ENCODE measurements at places on chromosomes 2 and 18.

DNA sequence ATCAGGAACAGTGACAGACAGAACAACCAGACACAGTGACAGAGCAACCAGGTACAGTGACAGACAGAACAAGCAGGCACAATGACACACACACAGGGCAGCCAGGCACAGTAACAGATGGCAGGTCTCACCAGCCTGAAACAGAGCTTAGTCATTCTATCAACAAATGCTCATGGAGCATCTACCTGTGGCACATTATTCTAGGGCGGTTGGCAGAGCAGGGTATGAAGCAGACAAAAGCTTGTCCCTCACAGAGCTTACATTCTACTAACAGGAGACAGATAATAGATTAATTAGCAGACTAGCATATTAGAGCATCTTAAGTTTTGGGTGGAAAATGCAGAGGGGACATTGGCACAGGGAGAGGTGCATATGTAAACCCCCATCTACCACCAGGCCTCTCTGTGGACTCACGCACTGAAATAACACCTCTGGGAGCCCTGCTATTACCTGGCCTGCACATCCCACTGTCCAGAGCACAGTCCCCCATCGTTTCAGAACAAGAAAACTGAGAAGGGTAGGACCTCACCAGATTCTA is 64.1 kb upstream of the RAB6C start:
- DNase-seq = no peak

- no peak for DNase-seq
Observed at GRCh38 chr2:153474407-153474806, 4.2 kb downstream of the RPRM start.

DNA sequence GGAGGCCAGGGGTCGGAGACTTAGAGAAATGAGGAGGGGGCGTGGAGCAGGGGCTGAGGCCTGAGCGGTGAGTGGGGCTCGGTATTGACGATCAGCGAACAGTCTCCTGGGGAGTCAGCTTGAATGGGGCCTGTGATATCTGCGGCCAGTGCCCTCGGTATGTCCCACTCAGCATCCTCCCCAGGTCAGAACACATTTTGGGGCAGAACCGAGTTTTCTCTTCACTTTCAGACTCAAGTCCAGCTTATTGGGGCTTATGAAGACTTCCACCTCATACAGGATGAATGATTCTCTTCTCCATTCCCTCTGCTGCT is 82.6 kb downstream of the RRM2 start:
- DNase-seq = no peak

GRCh38 chr2:67709835-67710234 is 312.7 kb downstream of the ETAA1 start:
- DNase-seq = no peak

DNA sequence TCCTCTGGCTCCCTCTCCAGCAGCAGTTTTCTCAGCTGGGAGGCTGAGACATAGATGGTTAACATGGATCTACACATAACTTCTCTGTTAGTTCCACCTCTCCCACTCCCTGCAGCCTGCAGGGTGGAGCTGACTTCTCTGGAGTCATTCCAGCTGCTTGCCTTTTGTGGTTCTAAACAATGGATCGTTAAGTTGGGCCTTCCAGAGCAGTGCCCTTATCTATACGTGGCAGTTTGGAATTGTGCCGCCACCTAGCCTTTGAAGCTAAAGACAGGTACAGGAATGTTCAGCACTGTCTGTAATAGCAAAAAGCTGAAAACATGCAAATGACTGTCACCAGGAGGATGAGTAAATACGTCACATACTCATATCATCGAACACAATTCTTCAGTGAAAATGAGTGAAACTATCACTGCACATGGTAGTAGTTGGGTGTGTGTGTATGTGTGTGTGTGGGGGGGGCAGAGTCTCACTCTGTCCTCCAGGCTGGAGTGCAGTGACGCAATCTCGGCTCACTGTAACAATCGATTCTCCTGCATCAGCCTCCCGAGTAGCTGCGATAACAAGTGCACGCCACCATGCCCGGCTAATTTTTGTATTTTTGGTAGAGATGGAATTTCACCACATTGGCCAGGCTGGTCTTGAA is 50.3 kb downstream of the SH2D6 start:
- no peak for DNase-seq

GRCh38 chr2:144529841-144530240 is 9.9 kb upstream of the ZEB2 start:
- no peak for DNase-seq

DNA sequence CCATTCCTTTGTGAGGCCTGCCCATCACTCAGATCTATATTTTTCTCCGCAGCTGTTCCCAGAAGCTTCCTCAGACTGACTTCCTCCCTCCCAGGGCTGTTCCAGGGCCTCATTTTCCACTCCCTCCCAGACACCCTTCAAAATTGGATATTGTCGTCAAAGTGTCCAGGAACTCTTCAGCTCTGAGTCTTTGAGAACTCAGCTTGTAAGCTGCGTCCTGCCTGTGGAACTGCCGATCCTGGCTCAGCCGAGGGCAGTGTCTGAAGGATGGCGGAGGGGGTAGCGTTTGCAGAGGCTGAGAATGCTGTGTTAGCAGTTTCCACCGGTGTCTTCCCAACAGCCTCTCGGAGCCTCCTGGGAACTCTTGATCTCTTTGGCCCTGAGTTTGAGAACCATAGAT is 27.1 kb downstream of the NCK2 start:
- DNase-seq = no peak

DNA sequence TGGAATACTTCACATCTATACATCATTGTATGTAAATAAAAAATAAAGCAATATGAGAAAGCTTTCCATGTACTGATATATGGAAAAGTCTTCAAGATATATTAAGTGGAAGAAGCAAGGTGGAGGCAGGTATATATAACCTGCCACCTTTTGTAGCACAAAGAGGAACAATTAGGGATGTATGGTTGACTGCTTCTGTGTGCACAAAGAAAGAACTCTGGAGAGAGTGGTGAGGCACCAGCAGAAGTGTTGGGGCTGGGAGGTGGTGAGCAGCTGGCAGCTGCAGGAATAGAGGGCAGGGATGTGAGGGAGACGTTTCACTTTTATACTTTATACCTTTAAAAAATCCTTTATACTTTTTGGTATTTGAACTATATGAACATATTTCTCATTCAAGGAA is 26.1 kb downstream of the KIF5C start:
- DNase-seq = no peak

DNA sequence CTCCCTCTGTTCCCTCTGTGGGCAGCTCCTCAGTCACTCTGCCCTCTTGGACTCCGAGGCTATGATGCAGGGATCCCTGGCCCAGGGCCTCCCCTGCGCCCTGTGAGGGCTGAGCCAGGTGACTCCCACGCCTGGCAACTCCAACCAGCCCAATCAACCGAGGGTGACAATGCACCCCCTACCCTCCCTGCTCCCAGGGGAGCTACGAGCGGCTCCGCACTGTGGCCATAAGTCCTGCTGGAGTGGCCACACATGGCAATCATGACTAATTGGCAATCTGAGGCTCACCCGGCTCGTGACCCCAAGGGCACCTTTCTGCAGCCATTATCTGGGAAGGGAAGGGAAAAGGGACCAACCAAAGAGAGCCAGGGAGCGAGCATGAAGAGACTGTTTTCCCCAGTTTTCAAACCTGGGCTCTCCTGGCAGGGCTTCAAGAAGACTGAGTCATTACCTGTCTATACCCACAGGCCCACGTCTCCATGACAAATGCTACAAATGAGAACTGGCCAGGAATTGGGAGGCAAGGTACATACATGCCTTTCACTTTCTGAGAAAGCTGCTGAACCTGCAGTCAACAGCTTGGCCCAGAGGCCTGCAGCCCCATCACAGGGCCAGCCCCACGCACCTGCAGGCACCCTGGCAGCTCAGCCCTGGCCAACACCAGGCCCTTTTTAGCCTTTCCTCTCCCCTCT is 45.1 kb downstream of the RPL31 start:
- DNase-seq = no peak

GRCh38 chr18:49721981-49722380 is 91.4 kb downstream of the ACAA2 start:
- DNase-seq = no peak

- no peak for DNase-seq
Observed at GRCh38 chr2:20558391-20559150, 92.3 kb downstream of the HS1BP3 start.

- DNase-seq = no peak
Observed at GRCh38 chr2:98768384-98769113, 37.6 kb upstream of the MGAT4A start.

DNA sequence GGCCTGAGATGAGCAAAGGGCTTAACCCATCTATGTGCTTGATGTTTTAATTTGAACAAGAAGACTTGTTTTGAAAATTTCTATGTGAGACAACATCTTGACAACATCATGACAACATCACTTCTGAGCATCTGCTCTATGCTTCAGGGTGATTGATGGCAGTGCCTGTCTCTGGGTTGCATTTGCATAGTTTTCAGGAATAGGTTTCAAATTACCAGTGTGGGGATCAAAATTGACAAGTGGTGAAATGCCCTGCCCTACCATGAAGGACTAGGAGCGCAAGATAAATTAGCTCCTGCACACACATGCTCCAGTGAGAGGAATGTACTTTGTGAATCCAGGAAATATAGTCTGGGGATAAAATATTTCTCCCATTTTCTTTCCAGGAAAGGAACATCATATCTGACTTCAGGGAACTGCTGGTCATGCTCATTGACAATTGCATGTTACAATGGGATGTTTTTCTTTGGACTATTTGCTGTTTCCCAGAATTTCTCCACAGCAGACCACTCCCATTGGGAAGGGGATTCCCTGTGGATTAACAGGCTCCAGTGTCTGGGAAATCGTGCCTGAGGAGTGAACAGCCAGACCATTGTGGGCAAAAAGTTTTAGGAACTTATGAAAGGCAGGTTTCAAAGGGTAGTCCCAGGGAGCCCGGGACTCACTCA is 45.3 kb upstream of the IL1R2 start:
- no peak for DNase-seq

GRCh38 chr2:113342650-113343049 is 63.9 kb upstream of the PAX8 start:
- DNase-seq = peak; percentile 16

- DNase-seq = peak; percentile 65
Observed at GRCh38 chr2:3461801-3462492, 57.4 kb downstream of the ADI1 start.

- DNase-seq = no peak
Observed at GRCh38 chr2:46913471-46914381, 1.9 kb downstream of the MCFD2 start.

- DNase-seq = no peak
Observed at GRCh38 chr2:85439986-85440385, 21.5 kb downstream of the SH2D6 start.

GRCh38 chr18:74935434-74935833 is 273.5 kb downstream of the PTGR3 start:
- no peak for DNase-seq

Measured in CD4-positive, alpha-beta T cell treated with Interleukin-12 subunit alpha and Interleukin-12 subunit beta, for 1 hour (primary cell).